ENCODE measurements at places on chromosomes 6 and 20.

GRCh38 chr6:23055523-23055922 is 486.2 kb downstream of the HDGFL1 start:
- no peaks in the 10 kb centered on the region for H3K4me1 ChIP-seq
- no peaks in the 10 kb centered on the region for H3K27me3 ChIP-seq
- no peak overlapping the region for H3K27ac ChIP-seq
- no peaks in the 10 kb centered on the region for H3K36me3 ChIP-seq
- no peak overlapping the region for H3K4me3 ChIP-seq
- DNase-seq: no peak

DNA sequence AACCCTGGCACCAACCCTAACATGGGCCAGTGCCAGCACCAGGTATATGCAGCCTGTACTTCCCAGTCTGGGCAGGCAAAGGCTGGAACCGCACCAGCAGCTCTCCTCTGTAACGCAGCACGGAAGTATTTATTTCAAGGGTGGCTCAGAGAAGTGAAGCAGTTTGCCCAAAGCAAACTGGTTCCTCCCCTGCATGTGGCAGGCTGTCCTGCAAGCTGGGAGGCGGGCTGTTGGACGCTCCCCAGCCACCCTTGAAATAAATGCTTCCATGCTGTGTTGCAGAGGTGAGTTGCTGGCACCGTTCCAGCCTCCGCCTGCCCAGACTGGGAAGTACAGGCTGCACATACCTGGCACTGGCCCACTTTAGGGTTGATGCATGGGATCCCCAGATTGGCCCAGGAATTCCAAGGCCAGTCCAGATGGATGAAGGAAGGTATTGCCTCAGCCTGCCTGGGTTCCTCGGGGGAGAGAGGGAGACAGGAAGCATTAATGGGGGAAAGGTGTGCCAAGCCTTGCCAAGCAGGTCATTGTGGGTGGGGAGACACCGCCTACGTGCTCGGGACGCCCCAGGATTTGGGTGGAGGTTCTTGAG is 49.8 kb downstream of the PPARD start:
- no peak overlapping the region for H3K4me3 ChIP-seq
- no peaks in the 10 kb centered on the region for H3K4me1 ChIP-seq
- H3K36me3 ChIP-seq: no peaks in the 10 kb centered on the region
- DNase-seq: no peak
- H3K27ac ChIP-seq: no peak overlapping the region
- H3K27me3 ChIP-seq: no peaks in the 10 kb centered on the region

DNA sequence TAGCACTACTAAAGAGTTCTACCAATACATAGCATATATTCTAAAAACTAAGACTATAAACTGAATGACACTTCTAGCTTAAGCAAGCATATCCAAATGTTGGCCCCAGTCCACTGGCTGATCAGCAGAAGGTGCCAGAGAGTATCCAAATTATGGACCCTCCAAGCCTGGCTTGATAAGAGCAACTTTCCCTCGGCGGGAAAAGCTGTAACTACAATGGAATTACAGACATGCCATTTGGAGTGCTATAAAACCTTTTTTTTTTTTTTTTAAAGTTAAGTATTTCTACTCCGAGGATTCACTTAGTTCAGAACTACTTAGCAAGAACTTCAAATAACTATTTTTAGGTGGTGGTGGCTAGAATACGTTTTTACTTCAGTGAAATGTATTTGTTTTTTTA is 94.6 kb downstream of the EPB41L2 start:
- peak overlapping the region; percentile 52 for H3K4me3 ChIP-seq
- peak overlapping the region; percentile 64 for H3K27ac ChIP-seq
- no peaks in the 10 kb centered on the region for H3K36me3 ChIP-seq
- H3K4me1 ChIP-seq: peaks cover 54% of the 10 kb centered on the region
- no peaks in the 10 kb centered on the region for H3K27me3 ChIP-seq

- no peak for DNase-seq
- H3K4me1 ChIP-seq: no peaks in the 10 kb centered on the region
- no peaks in the 10 kb centered on the region for H3K36me3 ChIP-seq
- no peaks in the 10 kb centered on the region for H3K27me3 ChIP-seq
These were observed 39.0 kb downstream of the AIG1 start for GRCh38 chr6:143099647-143100046.

GRCh38 chr20:52923123-52923937 is 48.8 kb upstream of the TSHZ2 start:
- H3K4me1 ChIP-seq: no peaks in the 10 kb centered on the region
- no peak for DNase-seq
- no peaks in the 10 kb centered on the region for H3K36me3 ChIP-seq
- H3K27me3 ChIP-seq: no peaks in the 10 kb centered on the region

DNA sequence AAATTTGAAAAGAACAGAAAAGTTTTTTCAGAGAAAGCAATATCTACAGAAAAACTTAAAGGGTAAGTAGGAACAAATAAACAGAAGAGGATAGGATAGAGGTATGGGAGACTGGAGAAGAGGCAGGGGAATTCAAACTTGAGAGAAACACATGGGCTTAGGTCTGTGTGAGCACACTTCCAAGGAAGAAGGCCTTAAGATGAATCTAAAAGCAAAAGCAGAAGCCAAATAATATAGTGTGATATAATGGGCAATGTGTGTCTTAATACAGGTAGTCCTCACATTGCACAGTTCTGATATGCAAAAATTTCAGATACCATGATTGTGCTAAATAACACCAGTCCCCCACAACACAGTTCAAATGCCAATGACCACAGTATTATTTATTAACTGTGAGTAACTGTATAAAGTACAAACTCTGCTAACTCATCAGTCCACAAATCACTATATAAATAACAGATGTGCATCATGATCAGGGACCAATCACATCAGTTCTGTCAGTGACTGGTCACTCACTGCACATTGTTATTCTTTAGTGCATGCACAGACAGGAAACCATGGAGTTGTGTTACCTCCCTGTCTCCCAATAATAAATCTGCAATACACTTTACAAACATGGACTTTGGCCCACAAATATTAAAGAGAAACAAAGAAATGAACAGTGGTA is 18.6 kb downstream of the SNX14 start:
- no peak overlapping the region for H3K27ac ChIP-seq
- no peak overlapping the region for H3K4me3 ChIP-seq
- H3K27me3 ChIP-seq: no peaks in the 10 kb centered on the region
- DNase-seq: no peak

DNA sequence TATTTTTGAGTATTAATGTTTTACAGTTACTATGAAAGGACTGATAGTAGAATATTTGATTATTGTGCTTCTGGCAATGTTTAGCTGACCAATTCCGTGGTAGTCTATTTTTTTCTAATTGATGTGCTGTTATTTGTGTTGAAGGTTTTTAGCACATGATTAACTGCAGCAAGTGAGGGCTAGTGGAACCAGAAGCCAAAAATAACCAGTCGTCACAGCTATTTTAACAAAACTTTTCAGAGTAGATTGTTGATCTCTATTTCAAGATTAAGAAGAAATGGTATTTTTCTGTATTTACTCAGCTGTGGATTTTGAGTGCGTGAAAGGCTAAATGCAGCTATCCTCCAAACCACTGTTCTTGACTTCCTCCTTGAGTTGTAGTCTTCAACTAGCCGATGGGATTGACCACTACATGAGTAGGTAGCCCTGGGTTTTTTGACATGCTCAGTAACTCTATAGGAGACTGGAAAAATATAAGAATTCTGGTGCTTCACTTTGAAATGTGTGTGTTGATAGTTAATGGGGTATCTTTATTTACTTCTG is 258.0 kb downstream of the ZFAND3 start:
- H3K4me1 ChIP-seq: no peaks in the 10 kb centered on the region
- no peaks in the 10 kb centered on the region for H3K27me3 ChIP-seq
- no peaks in the 10 kb centered on the region for H3K36me3 ChIP-seq
- H3K4me3 ChIP-seq: no peak overlapping the region
- H3K27ac ChIP-seq: no peak overlapping the region

- no peak overlapping the region for H3K27ac ChIP-seq
- H3K4me1 ChIP-seq: no peaks in the 10 kb centered on the region
- DNase-seq: peak; percentile 69
- H3K4me3 ChIP-seq: no peak overlapping the region
- H3K27me3 ChIP-seq: no peaks in the 10 kb centered on the region
These were observed 412.7 kb downstream of the MAFB start for GRCh38 chr20:40276301-40276700.

GRCh38 chr20:12159261-12159660 is 241.6 kb downstream of the BTBD3 start:
- no peaks in the 10 kb centered on the region for H3K27me3 ChIP-seq
- no peak overlapping the region for H3K4me3 ChIP-seq
- no peak overlapping the region for H3K27ac ChIP-seq
- DNase-seq: no peak

DNA sequence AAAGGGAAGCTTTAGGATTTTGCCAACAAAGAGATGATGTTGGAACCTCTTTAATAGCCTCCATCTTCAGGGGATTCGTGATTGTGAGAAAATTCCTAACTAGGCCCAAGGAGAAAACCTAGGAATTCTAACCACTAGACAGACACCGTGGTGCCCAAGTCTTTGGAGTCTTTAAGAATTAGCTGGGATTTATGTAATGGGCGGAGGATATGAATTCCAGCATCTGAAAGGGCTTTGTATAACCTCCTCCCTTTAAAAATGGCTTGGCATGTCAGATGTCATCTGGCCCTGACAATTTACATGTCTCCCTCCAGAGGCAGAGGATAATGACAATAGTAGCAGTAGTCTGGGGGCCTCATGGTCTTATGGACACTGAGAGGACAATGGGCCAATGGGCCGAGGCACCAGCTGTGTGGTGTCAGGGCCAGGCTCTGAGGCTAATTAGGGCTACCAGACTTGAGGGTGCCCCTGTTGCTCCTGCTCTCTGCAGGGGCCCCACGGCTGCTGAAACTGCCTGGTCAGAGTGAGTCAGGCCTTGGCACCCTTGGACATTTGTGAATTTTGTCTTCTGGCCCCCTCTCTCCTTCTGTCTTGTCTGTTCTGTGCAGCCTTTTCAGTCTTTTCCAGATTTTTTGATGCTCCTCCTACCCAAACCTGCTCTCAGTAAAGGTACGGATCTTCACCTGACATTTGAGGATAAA is 113.9 kb downstream of the EDN1 start:
- no peaks in the 10 kb centered on the region for H3K36me3 ChIP-seq
- no peak overlapping the region for H3K4me3 ChIP-seq
- H3K27ac ChIP-seq: peak overlapping the region; percentile 72
- H3K27me3 ChIP-seq: no peaks in the 10 kb centered on the region
- no peak for DNase-seq

DNA sequence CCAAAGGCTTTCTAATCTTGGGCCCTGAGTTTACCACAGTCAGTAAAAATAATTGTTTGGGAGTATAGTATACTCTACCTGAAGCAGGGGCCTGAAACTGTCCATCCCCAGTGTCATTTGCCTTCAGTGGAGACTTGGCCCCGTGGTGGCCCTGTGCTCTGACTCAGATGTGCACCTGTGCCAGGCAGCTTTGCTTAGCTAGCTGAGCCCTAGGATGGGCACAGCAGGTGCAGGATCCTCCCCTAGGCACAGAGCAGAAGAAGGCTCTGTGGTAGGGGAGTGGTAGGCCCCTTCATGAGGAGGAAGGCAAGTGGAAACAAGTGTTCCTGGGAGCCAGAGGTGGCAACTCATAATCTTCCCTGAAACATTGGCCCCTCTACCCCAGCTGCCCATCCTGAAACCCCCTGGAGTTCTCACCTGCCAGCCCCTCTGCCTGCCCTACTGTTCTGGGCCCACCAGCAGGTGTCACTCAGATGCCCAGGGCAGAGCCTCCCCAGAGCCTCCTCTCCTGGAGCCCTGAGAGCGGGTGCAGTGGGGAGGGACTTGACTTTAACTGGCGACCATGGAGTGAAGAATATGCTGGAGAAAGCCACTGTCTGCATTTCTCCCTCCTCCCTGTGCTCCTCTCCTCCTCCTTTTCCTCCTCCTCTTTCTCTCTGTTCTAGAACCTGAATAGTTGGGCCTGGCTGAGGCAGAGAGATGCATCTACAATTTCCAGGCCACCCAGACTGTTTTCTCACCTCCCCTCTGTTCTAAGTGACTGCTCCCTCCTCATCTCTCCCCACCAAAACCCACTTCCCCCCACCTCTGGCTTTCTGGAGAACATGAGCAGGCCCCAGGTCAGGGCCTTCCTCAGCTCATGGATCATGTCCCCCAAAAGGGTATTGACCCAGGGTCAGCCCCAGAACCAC is 2.9 kb downstream of the CPNE5 start:
- no peak for DNase-seq
- peaks cover 19% of the 10 kb centered on the region for H3K4me1 ChIP-seq

DNA sequence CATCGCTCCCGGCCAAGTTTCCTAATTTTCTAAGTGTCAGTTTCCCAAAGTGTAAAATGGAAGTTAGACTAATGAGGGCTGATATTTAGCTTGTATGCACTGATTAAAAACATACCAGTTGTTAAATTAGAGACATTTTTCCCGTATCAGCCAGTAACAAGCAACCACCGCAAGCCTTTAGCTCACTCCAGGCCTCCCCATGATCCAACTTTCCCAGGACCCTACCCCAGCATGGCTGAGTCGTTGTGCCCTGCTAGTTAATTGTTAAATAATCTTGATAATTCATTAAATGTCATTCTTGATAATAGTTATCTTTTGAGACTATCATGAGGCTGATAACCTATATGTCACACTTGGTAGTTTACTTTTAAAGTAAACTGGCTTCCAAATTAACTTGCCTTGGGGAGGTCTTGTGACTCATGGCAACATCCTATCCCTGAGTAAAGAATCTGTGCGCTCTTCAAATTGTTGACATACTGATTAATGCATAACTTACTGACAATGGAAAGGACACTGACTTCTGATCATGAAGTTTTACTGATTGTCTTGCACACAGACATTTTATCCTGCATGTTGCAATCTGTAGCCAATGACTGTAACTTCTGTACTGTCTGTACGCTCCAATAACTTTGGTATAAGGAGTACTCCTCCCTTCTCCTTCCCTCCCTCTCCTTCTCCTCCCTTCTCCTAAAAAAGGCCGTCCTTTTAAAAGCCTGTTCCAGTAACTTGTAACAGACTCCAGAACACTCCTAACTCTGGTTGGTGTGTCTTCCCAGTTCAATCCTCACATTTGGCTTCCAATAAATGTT is 6.3 kb upstream of the GTF3C6 start:
- no peak for DNase-seq
- H3K4me1 ChIP-seq: peaks cover 4% of the 10 kb centered on the region
- H3K27ac ChIP-seq: no peak overlapping the region
- H3K27me3 ChIP-seq: no peaks in the 10 kb centered on the region
- H3K36me3 ChIP-seq: no peaks in the 10 kb centered on the region

- no peak overlapping the region for H3K27ac ChIP-seq
- peaks cover 3% of the 10 kb centered on the region for H3K4me1 ChIP-seq
- no peak for DNase-seq
- no peak overlapping the region for H3K4me3 ChIP-seq
- H3K27me3 ChIP-seq: no peaks in the 10 kb centered on the region
These were observed 100.7 kb upstream of the STMND1 start for GRCh38 chr6:17001188-17001587.

All from tibial artery (tissue), 4 donors.